ENCODE measurements at places on chromosomes 13 and 19.
A peak's percentile ranks its signal among the peaks of the same experiment; 100 is the strongest.

DNA sequence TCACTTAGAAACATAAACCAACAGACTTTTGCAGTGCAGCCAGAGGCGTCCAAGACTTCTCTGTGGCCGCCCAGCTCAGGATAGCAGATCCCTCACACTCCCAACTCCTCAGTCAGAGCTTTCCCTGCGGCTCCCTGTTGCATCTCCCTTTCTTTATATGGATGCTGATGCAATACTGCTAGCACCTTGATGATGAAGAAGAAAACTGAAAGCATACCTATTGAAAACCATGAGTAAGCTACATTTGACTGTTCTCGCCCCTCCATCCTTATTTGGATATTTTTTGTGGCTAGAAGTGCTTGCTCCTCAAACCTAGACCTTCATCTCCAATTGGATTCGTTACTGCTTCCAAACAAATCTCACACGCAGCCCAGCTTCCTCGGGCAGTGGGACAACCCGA lies 57.3 kb upstream of the UBL3 start:
- no peak for DNase-seq

DNA sequence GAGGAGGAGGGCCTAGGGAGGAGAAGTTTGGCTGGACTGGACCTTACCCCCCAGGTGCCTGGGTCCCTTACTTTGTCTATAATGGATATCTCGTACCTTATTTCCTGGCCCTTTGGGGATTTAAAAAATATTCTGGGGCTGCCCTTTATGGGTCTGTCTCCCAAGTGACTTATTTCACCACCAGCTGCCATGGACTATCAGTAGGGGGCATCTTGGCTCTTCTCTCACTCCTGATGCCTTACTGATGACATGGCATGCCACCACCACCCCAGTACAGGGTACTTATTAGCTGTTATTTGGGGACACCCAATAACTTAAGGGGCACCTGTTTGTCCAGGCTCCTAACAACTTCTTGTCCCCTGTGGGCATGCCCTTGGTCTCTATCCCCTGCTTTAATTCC lies 38.0 kb downstream of the NFIX start:
- peak; percentile 69 for DNase-seq

DNA sequence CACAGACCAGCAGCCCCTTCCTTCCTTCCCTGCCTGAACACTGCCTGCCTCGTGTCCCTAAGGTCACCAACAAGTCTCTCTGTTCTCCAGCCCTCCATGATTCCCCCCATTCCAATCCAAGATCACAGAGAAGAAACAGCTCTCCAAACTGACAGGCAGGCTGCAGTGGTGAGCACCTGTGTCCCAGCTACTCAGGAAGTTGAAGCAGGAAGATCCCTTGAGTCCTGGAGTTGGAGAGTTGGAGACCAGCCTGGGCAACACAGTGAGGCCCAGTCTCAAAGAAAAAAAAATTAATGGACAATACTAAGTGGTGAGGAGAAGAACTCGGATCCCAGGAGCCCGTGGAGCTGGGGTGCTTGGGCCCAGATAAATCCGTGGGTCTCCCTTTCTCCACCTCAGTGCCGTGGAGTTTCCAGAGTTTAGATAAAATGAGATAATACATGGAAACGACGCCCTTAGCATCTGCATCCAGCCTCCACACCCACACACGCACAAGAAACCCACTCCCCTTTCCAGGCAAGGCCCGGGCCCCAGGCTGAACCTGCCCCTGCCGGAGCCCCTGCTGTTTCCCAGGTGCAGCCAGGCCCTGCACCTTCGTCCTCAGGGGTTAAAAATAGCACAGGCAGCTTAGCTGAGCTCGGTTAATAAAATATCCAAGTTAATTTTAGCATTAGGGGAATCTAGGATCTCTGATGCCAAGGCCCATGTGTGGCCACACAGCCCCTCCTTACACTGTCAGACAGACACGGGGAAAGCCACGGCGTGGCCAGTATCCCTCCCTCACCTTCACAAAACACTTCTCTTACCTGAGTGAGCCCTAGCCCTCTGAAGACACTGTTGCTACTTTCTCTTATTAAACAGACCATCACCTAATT lies 4.7 kb downstream of the RASA3 start:
- no peak for DNase-seq

GRCh38 chr13:99526549-99526948 lies 25.3 kb downstream of the TM9SF2 start:
- no peak for DNase-seq

GRCh38 chr19:1699998-1700732 lies 47.8 kb upstream of the TCF3 start:
- no peak for DNase-seq

DNA sequence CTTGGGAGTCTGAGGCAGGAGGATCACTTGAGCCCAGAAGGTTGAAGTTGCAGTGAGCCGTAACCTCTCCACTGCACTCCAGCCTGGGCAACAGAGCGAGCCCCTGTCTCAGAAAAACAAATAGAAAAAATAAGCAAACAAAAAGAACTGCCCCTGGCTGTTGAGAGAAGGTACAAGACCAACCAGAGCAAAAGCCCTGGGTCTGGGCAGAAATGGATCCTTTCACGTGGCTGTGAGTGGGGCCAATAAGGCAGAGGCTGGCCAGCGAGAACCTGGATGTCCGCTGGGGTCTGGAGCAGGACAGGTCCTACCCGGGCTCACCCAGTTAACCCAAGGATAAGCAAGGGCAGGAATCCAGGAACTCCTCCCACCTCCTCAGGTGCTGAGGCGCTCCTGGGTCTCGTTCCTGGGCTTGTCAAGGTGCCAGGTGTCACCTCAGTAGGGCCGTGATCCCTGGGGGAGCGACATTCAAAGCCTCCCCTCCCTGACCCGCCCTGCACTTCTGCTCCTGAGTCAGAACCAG lies 4.7 kb upstream of the SLC5A5 start:
- DNase-seq, result no peak

DNA sequence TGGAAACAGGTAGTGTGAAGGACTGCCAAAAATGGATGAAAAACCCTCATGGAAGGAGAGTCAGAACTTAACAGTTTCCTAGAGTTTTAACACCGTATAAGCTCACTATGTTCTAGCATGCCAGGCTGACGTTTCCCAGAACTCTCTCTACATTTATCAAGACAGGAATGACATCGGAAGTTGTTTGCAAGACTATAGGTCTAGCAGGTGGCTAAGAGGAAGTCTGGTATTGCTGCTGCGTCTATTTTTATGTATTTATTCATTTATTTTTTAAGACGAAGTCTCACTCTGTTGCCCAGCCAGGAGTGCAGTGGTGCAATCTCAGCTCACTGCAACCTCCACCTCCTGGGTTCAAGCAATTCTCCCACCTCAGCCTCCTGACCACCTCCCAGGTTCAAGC lies 20.5 kb upstream of the ARL11 start:
- DNase-seq, result no peak

GRCh38 chr13:78806457-78806856 lies 147.5 kb upstream of the OBI1 start:
- DNase-seq, result no peak

GRCh38 chr19:33296488-33296971 lies 5.8 kb downstream of the CEBPA start:
- no peak for DNase-seq

DNA sequence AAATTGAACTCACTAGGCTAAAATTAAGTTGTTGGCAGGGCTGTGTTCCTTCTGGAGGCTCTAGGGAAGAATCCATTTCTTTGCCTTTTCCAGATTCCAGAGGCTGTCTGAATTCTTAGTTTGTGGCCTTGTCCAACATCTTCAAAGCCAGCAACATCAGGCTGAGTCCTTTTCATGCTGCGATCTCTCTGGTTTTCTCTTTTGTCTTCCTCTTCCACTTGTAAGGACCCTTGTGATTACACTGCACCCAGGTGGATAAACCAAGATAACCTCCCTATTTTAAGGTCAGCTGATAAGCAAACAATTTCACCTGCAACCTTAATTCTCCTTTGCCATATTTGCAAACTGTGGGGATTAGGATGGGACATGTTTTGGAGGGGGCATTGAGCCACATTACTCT lies 11.5 kb downstream of the UTP14C start:
- no peak for DNase-seq

DNA sequence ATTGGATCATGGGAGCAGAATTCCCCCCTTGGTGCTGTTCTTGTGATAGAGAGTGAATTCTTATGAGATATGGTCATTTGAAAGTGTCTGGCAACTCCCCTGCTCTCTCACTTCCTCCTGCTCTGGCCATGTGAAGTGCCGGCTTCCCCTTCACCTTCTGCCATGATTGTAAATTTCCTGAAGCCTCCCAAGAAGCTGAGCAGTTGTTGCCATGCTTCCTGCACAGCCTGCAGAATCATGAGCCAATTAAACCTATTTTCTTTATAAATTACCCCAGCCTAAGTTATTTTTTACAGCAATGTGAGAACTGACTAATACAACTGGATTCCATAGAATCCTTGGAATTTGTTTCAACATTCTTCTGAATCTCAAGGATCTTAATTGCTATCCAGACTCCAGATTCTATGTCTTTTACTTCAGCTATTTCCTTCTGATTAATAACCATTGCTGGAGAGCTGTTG lies 328.1 kb downstream of the SLITRK5 start:
- DNase-seq, result no peak

- no peak for DNase-seq
Measured at GRCh38 chr19:29283366-29283765, 70.4 kb upstream of the UQCRFS1 start.

DNA sequence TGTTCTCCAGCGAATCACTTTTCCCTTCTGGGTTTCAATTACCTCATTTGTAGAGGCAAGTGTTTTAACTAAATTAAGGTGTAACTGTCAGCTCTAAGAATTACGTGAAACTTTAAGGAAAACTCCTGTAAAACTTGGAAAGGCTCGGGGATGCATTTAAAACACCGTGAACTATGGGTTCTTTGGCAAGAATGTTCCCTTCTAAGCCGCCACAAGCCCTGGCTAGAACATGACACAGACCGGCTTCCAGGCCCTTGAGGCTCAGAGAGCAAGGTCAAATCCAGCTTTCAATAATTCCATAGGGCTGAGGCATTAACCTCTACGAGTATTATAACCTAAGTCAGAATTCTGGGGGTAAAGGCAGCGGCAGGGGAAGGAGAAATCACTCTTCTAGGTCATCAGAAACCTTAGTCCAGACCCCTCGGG lies 685 bp downstream of the VWA8 start:
- DNase-seq, result peak; percentile 63

GRCh38 chr13:25018729-25019115 lies 77.2 kb upstream of the PABPC3 start:
- DNase-seq, result peak; percentile 24

DNA sequence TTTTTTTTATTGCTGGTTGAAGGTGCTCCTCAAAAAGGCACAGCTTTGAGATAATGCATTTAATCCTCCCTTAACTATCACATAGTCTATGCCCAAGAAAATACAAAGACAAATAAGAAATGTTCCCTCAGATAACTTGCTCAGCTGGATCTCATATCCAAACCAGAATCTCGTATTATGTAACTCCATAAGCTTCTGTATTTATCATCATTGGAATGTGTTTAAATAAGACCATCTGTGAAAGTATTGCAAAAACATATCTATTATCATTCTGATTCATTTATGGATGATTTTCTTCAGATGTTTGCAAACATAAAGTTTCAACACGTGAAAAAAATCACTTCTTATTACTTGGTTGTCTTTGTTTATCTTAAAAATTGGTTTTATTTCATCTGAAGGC lies 190.9 kb downstream of the IRS2 start:
- no peak for DNase-seq

DNA sequence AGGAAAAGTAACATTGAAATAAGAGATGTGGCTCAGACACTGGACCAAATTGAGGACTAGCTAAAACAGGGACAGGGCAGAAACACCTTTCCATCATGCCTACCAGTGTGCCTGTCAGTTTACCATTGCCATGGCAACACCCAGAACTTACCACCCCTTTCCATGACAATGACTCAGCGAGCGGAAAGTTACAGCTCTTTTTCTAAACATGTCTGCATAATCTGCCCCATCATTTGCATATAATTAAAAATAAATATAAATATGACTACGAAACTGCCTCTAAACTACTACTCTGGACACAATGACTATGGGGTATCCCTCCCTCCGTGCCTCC lies 96.0 kb downstream of the UBL3 start:
- no peak for DNase-seq

DNA sequence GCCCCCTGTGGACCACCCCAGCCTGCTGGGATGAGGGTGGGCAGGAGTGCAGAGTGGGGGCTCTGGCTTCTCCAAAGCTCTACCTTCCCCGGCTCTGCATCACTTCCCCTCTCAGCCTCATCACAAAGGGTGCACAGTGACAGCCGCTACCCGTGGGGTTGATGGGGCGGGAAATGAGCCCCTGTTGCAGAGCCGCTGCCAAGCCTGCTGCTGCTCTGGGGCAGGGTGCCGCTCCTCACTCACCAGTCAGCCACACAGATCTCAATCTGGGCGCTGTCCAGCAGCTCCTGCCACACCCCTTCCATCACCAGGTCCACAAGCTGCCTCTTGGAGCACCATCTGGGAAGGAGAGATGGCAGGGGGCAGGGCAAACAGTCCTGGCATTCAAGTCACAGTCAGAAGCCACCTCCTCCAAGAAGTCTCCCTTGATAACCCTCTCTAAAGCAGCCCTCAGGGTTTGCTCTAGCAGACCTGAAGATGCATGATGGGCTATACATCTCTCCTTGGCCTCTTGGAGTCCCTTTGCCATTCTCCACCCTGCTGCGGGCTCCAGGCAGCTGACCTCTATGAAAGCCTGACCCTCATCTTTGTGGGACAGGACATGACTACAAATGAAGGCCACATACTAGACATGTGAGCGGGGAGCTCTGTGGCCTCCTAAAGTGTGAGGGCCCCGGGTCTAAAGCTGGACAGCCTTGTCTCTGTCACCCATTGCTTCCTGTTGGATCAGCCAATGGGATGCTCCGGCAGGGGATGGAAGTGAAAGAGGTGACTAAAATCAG lies 15.7 kb downstream of the MRPS12 start:
- DNase-seq, result no peak

DNA sequence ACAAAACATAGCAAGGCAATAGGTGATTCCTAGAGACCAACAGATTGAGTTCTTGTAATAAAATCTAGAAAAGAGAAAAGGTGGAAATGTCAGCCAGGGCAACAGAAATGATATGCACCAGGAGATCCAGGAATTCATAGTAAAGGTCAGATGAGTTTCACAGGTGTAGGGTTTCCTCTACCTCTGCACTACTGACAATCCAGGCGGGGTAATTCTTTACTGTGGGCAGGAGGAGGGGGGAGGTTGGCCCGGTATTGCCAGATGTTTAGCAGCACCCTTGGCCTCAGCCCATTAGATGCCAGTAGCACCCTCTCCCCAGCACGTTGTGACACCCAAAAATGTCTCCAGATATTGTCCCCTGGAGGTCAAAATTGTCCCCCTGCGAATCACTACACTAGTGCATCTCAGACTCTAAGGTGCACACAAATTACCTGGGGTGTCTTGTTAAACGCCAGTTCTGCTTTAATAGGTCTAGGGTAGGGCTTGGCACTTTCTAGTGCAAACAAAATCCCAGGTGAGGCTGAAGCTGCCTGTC lies 3.5 kb upstream of the UBAC2 start:
- DNase-seq, result no peak
